Left lung (tissue), 14 donors: ENCODE measurements at places on chromosomes 3 and 15.

DNA sequence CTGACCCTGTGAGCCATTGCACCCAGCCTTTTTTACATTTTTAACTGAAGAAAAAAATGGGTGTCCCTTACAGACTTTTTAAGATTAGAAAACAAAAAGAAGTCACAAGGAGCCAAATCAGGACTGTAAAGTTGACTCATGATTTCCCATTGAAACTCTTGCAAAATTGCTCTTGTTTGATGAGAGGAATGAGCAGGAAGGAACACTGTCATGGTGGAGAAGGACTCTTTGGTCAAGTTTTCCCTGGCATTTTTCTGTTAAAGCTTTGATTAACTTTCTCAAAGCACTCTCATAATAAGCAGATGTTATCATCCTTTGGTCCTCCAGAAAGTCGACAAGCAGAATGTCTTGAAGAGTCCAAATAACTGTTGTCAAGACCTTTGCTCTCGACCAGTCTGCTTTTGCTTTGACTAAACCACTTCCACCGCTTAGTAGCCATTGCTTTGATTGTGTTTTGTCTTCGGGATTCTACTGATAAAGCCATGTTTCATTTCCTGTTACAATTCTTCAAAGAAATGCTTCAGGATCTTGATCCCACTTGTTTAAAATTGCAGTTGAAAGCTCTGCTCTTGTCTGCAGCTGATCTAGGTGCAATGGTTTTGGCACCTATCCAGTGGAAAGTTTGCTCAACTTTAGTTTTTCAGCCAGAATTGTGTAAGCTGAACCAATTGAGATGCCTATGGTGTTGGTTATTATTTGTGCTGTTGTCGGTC is 369.4 kb downstream of the MAGI1 start:
- no peak overlapping the region for H3K4me3 ChIP-seq
- H3K36me3 ChIP-seq = no peaks in the 10 kb centered on the region
- no peak for DNase-seq

- no peak overlapping the region for H3K4me3 ChIP-seq
- H3K27me3 ChIP-seq = no peaks in the 10 kb centered on the region
- H3K27ac ChIP-seq = no peak overlapping the region
- H3K36me3 ChIP-seq = no peaks in the 10 kb centered on the region
- DNase-seq = no peak
- H3K4me1 ChIP-seq = no peaks in the 10 kb centered on the region
Measured at GRCh38 chr3:71564361-71564760, 19.2 kb downstream of the FOXP1 start.

- peak overlapping the region; percentile 96 for H3K27ac ChIP-seq
- DNase-seq = no peak
- peak overlapping the region; percentile 73 for H3K4me3 ChIP-seq
- H3K27me3 ChIP-seq = no peaks in the 10 kb centered on the region
Measured at GRCh38 chr15:55319537-55320237, 665 bp downstream of the PIGB start.

GRCh38 chr3:73459711-73460110 is 165.0 kb downstream of the PDZRN3 start:
- H3K36me3 ChIP-seq = no peaks in the 10 kb centered on the region
- no peaks in the 10 kb centered on the region for H3K27me3 ChIP-seq
- H3K4me3 ChIP-seq = no peak overlapping the region
- no peak for DNase-seq
- H3K27ac ChIP-seq = no peak overlapping the region

GRCh38 chr3:153885359-153885758 is 235.8 kb upstream of the ARHGEF26 start:
- H3K36me3 ChIP-seq = no peaks in the 10 kb centered on the region
- no peaks in the 10 kb centered on the region for H3K27me3 ChIP-seq
- H3K4me1 ChIP-seq = no peaks in the 10 kb centered on the region
- H3K27ac ChIP-seq = no peak overlapping the region
- no peak for DNase-seq

DNA sequence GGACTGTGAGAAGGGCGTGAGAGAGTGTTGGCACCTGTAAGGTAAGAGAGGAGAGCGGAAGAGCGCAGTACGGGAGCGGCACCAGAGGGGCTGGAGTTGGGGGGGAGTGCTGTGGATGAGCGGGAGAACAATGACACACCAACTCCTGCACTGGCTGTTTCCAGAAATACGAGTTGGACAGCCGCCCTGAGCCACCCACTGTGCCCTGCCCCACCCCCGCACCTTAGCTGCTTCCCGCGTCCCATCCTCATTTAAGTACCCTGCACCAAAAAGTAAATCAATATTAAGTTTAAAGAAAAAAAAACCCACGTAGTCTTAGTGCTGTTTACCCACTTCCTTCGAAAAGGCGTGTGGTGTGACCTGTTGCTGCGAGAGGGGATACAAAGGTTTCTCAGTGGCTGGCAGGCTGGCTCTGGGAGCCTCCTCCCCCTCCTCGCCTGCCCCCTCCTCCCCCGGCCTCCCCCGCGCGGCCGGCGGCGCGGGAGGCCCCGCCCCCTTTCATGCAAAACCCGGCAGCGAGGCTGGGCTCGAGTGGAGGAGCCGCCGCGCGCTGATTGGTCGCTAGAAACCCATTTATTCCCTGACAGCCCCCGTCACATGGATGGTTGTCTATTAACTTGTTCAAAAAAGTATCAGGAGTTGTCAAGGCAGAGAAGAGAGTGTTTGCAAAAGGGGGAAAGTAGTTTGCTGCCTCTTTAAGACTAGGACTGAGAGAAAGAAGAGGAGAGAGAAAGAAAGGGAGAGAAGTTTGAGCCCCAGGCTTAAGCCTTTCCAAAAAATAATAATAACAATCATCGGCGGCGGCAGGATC is at the start of gene SOX2:
Gene SOX2, plus strand, starts transcription at position 601 of the 811 bp plus-strand sequence. CDS start 436 bp downstream, outside the sequence.
- H3K4me1 ChIP-seq = peaks cover 35% of the 10 kb centered on the region
- DNase-seq = peak; percentile 89
- no peaks in the 10 kb centered on the region for H3K36me3 ChIP-seq
- peaks cover 99% of the 10 kb centered on the region for H3K27me3 ChIP-seq
- peak within 1 kb of the TSS; percentile 9 for H3K4me3 ChIP-seq
